ENCODE measurements at places on chromosomes 11 and 22. TPM values are rescaled to one million over a fixed set of nuclear protein-coding genes. Genes with fewer than 3 reads are reported as not detected.

Gene MAPK8IP2
- 0.33 TPM for total RNA-seq

Gene RFPL1
- total RNA-seq: 0.05 TPM

Gene CCDC89
- total RNA-seq: 0.66 TPM

Gene CXCR5
- total RNA-seq: 0.57 TPM

Gene DTX4
- total RNA-seq: 1.6 TPM

Gene LMO1
- 0.05 TPM for total RNA-seq

Gene POTEH
- total RNA-seq: not detected

Gene MS4A10
- total RNA-seq: under 0.01 TPM

DNA sequence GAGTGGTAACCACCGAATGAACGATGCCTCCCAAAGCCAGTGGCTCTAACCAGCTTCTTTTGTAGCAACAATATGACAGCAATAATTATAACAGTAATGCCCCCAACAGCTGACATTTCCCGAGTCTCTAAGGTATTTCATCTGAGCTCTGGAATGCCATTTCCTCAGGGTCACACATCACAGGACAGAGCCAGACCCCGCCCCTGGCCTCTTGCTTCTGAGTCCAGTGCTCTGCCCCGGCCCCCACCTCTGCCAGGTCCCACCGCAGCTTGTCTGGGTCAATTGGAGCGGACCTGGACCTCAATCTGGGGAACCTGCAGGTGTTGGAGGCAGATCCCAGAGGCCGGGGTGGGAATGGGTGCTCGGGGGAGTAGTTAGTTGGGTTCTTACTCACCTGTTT is 63.8 kb downstream of the IGLL1 start:
- DNase-seq: no peak
- no peak overlapping the region for H3K27ac ChIP-seq
- H3K4me1 ChIP-seq: peaks cover 4% of the 10 kb centered on the region

DNA sequence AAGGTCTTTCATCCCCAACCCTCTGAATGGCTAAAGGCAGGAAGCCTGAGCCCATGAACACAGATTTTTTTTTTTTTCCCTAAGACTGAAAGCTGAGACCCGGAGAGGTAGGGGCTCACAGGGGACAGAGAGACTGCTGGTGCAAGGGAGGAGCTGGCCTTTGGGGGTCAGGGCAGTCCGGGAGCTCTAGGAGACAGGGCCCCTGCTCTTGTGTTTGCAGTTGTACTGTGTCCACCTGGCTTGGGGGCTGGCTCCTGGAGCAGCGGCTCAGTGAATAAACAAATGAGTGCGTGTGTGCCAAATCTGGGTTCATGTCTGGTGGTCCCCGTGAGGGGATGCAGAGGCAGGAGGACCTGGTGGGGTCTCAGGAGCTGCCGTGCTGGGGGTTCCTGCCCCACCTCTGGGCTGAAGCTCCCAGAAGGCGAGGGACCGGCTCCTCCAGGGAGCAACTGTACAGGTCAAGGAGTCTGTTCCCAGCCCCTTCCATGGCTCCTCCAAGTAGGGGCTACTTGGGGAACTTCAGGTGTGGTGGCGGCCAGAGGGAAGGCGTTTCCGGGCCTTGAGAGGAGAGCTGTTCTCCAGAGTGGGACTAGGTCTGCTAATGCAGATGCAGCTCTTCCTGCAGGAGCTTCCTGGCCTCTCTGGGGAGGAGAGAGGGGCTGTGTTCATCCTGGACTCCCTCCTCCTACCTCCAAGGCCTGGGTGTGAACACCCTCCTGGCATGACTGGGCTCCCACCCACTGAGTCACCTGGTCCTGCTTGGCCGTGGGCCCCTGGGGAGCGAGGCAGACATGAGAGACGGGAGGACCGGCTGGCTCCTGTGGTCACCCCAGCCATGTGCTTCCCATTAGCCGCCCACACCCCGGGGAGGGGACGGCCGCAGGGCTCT is 57.6 kb downstream of the FBXO7 start:
- H3K27me3 ChIP-seq: no peaks in the 10 kb centered on the region
- no peaks in the 10 kb centered on the region for H3K36me3 ChIP-seq
- no peak overlapping the region for H3K4me3 ChIP-seq
- peak overlapping the region; percentile 1 for H3K27ac ChIP-seq

- DNase-seq: no peak
- no peak overlapping the region for H3K27ac ChIP-seq
- no peaks in the 10 kb centered on the region for H3K36me3 ChIP-seq
Observed at GRCh38 chr11:125743681-125744080, 2.4 kb upstream of the PATE1 start.

DNA sequence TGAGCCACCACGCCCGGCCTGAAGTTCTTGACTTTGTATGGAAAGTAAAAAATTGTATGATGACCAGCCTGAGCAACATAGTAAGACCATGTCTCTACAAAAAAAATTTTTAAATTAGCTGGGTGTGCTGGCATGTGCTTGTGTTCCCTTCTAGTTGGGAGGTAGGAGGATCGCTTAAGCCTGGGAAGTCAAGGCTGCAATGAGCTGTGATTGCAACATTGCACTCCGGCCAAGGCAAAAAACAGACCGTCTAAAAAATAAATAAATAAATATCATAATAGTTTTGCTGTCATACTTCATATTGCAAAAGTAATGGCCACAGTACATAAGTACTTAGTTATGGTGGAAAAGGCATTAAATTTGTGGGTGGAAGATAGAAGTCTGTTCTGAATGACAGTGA is 3.4 kb downstream of the AGBL2 start:
- H3K36me3 ChIP-seq: peaks cover 6% of the 10 kb centered on the region
- no peaks in the 10 kb centered on the region for H3K4me1 ChIP-seq
- DNase-seq: no peak
- H3K27me3 ChIP-seq: no peaks in the 10 kb centered on the region

DNA sequence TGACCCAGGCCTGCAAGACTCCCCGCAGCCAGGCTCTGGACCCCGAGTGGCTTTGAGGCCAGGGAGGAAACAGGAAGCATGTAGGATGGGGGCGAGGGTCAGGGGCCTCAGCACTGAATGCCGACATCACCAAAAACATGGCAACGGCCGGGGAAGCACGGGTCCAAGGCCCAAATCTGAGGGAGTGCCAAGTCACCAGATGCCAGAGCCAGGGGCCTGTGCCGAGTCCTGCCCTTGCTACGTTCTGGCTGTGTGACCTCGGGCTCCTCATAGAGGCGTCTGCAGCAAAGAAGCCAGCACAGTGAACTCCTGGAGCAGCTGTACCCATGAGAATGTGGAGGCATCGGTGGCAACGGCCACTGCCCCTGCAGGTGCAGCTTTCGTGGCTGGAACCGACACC is 420.7 kb downstream of the CTTN start:
- no peaks in the 10 kb centered on the region for H3K36me3 ChIP-seq
- DNase-seq: no peak
- peaks cover 5% of the 10 kb centered on the region for H3K27me3 ChIP-seq
- H3K4me1 ChIP-seq: no peaks in the 10 kb centered on the region

- H3K27me3 ChIP-seq: no peaks in the 10 kb centered on the region
- no peaks in the 10 kb centered on the region for H3K4me1 ChIP-seq
- no peak for DNase-seq
- no peaks in the 10 kb centered on the region for H3K36me3 ChIP-seq
Observed at GRCh38 chr22:27445881-27446280, 355.7 kb downstream of the MN1 start.

DNA sequence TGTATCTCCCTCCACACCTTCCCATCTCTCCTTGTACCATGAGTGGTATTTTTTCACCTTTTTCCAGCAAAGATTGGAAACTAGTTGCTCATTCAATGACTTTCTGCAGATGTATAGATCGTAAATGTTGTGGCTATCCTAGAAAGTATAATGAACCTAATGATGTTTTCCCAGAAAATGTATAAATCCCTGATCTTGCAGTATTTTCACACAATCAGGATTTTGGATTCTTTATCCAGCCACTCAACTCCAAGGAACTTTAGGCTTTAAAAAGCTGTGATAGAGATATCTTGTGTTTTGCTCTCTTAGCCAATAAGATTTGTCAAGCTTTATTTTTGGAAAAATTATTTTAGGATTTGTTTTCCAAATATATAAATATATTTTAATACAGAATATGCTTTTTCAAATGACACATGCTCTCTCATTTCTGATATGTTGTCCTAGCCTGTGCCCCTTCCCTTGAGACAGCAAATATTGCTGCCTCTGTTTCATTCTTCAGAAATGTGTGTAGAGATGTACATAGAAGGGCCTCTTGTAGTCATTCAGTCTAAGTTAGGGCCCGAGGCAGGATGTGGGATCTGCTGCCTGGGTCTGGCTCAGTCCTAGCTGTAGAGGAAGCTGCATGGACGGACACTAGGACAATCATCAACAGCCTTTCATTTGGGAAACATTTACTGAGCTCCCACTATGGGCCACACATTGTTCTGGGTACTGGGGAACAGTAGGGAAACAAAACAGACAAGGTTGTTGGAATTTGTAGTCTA is 62.4 kb downstream of the NAV2 start:
- no peaks in the 10 kb centered on the region for H3K4me1 ChIP-seq
- H3K36me3 ChIP-seq: no peaks in the 10 kb centered on the region
- no peak for DNase-seq
- H3K27ac ChIP-seq: no peak overlapping the region
- H3K4me3 ChIP-seq: no peak overlapping the region
- H3K27me3 ChIP-seq: peaks cover 25% of the 10 kb centered on the region

GRCh38 chr11:128342511-128343134 is 244.7 kb downstream of the ETS1 start:
- DNase-seq: peak; percentile 68
- peak overlapping the region; percentile 87 for H3K27ac ChIP-seq
- H3K4me3 ChIP-seq: no peak overlapping the region
- H3K4me1 ChIP-seq: peaks cover 35% of the 10 kb centered on the region
- no peaks in the 10 kb centered on the region for H3K36me3 ChIP-seq

- no peaks in the 10 kb centered on the region for H3K27me3 ChIP-seq
- no peaks in the 10 kb centered on the region for H3K36me3 ChIP-seq
- H3K4me1 ChIP-seq: peaks cover 30% of the 10 kb centered on the region
- no peak overlapping the region for H3K4me3 ChIP-seq
- DNase-seq: no peak
Observed at GRCh38 chr11:35042224-35042623, 96.7 kb upstream of the CD44 start.

DNA sequence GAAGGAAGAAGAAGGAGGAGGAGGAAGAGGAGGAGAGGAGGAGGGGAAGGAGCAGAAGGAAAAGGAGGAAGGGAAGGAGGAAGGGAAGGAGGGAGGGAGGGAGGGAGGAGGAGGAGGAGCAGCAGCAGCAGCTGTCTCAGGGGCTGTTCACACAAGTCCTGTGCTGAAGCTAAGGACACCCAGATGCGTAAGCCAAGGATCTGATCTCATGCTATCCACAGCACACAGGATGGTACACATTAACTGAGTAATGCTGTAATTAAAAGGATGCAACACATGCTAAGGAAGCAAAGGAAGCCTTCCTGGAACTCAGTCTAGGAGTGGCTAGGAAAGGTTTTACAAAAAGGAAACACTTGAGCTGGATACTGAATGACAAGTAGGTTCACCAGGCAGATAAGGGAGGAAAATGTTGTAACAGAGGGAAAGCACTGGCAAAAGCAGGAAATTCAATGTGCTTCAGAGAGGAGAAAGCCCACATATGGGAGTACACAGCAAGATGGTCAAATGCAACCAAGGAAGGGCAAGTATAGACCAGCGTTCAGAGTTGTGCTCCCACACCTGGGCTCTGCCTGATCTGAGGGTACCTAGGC is 32.0 kb downstream of the TRIM66 start:
- H3K4me3 ChIP-seq: no peak overlapping the region
- H3K4me1 ChIP-seq: no peaks in the 10 kb centered on the region
- H3K27me3 ChIP-seq: no peaks in the 10 kb centered on the region
- no peak for DNase-seq
- no peak overlapping the region for H3K27ac ChIP-seq
